Right cardiac atrium (tissue), 5 donors: ENCODE measurements at places on chromosomes 6 and 20.

GRCh38 chr6:141562186-141562811, 570.4 kb upstream of the GJE1 start:
- peak; percentile 67 for DNase-seq

GRCh38 chr6:163285691-163286090, 128.8 kb upstream of the QKI start:
- DNase-seq, result no peak

DNA sequence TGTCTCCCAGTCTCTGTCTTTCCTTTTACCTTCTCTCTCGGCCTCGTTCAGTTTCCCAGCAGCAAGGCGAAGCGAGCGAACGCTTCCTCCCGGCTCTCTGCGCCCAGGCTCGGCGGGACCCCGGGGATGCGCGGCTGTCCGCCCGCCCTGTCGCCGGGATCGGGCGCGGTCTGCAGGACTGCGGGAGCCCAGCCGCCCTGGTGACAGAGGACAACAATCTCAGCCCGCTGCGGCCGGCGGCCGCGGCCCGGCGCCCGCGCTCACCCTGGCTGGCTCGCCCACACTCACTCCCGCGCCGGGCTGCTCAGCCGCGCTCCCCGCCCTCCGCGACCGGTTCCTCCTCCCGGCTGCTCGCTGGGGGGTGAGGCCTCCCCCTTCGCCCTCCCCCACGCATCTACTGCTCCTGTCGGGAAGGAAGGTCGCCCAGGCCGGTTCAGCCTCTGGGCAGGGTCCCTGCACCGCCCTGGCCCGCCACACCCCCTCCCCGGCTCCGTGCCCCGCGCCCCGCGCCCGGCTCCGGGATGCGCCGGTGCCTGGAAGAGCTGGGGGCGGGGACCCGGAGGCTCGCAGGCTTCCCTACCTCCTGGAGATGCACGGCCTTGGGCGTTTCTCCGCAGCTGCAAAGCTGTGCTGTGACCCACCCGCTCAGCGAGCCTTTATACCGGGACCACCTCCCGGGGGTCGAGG, 410 bp downstream of the SYNE1 start:
- peak; percentile 77 for DNase-seq

DNA sequence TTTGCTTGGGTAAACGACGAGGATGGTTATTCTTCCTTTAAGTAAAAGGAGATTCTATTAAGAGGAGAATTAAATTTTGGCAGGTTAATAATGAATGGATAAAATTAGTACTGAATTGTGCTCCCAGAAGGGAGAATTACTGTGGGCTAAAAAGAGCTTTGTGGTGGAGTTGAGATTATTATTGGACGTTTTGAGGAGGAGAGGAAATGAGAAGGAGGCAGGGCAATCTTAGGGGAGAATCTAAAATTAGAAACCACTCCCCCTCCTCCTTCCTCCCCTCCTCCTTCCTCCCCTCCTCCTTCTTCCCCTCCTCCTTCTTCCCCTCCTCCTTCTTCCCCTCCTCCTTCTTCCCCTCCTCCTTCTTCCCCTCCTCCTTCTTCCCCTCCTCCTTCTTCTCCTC, 331.8 kb downstream of the PRL start:
- no peak for DNase-seq

DNA sequence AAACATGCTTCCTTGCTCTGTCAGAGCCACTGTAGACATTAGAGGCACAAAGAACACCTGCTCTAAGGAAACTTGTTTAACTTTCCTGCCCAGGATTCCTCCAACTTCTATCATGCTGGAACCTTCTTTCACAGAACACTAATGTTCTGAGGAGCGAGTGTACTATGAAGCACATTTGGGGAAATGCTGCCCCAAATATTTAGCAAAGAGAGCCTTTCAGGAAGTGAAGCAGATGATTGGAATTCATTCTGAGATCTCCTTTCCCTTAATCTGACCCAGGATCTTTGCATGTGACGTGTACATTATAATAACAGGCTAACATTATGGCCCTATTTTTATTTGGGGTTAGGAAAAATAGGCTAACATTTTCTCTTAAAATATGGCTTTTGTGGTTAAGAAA, 21.0 kb upstream of the FYN start:
- no peak for DNase-seq

- DNase-seq, result no peak
Observed at GRCh38 chr20:6426287-6426891, 303.6 kb upstream of the FERMT1 start.

DNA sequence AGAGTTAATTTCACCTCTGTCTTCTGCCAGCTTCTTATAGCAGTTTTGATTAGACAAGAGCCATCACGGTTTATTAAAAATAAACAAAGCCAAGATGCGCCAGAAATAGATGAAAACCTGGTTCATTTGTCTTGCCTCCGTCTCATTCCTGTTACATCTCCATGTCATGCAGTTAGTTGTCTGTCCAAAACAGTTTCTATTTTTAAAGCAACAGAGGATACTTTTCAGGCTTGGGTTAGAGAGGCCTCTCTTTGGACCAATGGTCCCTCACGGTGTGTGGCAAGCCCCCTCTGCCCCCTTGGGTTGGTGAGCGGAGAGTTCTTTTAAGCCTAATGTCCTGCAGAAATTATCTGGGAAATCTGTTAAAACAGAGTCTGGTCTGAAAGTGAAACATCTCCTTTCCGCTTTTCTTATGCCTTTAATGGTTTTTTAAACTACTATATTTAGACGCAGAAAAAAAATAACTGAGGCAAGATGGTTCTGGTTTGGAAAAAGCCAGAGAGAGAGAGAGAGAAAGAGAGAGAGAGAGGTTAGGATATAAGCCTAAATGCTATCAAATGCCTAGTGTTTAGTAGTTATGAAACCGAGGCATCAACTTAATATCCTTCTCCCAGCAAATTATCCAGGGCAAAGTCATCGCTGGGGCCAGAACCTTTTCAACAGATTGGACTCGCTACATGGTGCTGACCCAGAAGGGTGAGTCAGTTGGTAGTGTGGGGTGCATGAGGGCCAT, 64.5 kb downstream of the ZDHHC14 start:
- DNase-seq, result no peak

- no peak for DNase-seq
Observed at GRCh38 chr6:96814625-96815024, 22.7 kb downstream of the GPR63 start.

- no peak for DNase-seq
Observed at GRCh38 chr20:57735831-57736737, 26.3 kb upstream of the PMEPA1 start.

DNA sequence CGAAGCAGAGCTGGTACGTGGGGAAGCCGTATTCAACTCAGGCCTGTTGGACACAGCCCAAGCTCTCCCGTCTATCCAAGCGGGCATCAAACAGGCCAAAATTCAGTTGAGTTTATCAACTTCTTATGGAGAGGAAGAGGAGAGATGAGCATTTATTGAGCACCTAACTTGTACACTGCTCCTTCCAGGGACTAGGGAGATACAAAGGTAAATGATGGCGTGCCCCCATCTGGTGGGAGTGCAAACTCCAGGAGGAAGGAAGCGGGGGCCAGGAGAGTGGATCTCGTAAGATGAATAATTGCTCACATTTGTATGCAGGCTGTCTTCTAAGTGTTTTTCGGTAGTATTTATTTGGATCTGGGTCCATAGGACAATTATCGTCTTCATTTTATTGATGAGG, 146.6 kb downstream of the SOBP start:
- no peak for DNase-seq

DNA sequence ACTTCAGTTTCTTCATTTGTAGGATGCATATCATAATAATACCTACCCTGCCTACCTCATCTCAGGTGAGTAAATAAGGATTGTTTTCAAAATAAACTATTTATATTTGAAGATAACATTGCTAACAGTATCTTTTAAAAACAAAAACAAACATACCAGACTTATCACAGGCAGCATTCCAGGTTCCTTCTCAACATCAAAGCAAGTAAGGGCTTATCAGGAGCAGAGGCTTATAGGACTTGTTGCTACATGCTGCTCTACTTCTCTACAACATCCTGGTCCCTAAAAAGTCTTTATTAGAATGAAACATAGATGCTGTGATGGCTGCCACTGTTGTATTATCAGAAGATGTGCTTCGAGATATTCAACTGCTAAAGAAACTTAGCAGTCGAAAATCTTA, 149.2 kb upstream of the PRDM1 start:
- DNase-seq, result no peak

- no peak for DNase-seq
Observed at GRCh38 chr6:166736634-166737033, 109.6 kb upstream of the RPS6KA2 start.
